HFFc6 (cell line): ENCODE measurements at places on chromosomes 11 and 22.

DNA sequence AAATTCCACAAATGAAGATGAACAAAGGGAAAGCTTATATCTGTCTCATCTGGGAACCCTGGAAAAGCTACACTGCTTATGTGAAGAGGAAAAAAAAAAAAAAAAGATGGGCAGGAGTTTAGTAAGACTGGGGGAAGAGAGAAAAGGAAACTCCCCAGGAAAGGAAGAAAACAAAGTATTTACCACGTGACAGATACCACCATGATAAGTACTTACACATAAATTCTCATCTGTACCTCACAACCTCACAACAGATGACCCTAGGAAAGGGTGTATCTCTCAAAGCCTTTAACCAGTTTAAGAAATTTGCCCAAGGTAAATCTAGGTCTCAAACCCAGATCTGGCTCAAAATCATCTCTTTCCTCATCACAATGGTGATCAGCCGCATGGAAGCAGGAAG lies 77.1 kb downstream of the GAB2 start:
- DNase-seq: no peak

DNA sequence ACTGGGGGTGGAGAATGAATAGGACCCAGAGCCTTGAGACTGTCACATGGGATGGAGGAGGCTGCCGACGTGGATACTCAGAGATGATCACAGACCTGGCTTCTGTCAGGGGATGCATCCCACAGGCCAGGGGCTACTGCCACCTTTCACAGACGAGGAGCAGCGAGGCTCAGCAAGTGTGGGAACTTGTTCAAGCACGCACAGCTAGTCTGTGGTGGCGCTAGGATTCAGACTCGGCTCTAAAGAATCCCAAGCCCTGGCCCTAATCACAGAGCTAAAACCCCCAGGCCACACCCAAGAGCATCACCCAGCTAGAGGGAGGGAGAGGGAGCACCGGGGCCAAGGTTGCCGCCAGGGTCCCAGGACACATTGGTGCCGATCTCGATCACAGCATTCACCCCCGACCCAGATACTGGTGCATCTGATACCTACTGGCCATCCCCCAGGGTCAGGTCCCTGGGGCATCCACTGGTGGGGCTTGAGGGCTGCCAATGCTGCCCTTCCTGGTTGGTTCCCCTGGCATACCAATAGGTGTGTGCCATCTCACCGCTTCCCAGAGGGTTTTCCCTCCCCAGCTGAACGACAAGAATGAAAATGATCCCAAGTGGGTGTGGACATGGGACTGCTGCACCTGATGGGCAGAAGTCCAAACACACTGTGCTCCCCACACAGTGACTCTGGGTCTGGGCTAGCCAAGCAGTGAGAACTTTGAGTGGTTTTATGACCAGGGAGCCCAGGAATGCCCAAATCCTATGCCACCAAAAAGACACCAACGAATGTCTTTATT lies 6.2 kb downstream of the CHST1 start:
- no peak for DNase-seq

- DNase-seq: no peak
Measured at GRCh38 chr11:120102050-120102863, 35.7 kb downstream of the TRIM29 start.

- no peak for DNase-seq
Measured at GRCh38 chr11:67302571-67303131, 679 bp upstream of the SSH3 start.
